Hematopoietic multipotent progenitor cell treated with erythropoietin and hydrocortisone succinate and interleukin-3 and kit ligand, for 6 days (in vitro differentiated cells): ENCODE measurements at places on chromosomes 3 and 15.

DNA sequence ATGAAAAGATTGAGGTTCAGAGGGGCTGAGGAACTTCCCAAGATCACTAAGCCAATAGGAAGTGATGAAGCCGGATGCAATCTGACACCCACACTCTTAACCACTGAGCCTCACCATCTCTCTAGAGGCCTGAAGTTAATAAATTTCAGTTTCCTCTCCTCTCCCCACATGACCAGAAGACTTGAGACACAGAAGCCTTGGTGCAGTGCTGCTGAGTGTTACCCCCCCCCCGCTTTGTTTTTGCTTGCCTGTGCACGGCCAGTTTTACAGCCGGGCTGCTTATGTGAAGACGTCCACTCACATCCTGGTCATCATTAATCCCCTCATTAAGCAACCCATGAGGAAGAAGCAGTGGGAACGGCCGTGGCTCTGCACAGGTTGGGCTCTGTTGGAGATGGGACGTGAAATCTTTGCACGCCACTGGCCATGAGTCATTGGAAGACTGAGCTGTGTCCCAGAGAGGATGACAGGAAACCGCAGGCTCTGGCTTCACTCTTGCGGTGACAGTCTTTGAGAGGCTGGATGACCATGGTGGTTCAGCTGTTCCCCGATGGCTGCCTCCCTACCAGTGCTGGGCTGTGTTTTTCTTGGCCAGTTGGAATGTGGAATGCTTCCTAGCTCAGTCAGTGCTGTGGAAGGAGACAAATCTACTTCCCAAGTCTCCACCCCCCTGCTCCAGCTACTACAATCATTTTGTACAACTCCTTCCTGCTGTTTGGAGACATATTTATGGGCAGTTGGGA, 232.6 kb upstream of the LRTM1 start:
- DNase-seq: no peak

DNA sequence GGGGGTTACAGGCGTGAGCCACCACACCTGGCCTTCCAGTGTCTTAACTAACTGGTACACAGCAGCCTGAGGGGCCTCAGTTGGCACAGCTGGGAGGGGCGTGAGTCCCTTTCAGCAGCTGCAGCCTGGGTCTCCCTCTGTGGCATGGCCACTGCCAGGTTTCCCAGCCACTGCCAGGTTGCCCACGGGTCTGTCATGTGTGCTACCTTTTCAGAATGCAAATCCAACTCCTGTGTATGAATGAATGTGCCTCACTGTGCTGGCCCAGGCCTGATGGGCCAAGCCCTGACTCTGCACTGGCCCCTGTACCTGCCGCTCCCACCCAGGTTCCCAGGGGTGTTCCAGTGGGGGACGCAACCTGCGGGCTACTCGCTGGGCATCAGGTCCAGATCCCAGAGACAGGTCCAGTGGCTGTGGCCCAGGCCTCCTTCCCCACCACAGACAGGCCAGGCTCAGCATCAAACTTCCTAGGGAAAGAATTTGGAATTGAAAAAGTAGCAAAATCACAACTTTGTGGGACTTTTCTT, 26.0 kb downstream of the WHAMM start:
- DNase-seq: no peak

DNA sequence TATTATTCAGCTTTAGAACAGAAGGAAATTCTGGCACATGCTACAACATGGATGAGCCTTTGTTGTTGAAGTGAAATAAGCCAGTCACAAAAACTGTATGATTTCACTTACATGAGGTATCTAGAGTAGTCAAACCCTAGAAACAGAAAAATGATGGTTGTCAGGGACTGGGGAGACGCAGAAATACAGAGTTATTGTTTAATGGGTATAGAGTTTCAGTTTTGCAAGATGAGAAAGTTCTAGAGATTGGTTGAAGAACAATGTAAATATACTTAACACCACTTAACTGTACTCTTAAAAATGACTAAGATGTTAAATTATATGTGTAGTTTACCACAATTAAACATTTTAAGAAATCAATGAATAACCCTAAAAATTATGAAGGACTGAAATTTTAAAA, 15.8 kb downstream of the SPTSSB start:
- no peak for DNase-seq

DNA sequence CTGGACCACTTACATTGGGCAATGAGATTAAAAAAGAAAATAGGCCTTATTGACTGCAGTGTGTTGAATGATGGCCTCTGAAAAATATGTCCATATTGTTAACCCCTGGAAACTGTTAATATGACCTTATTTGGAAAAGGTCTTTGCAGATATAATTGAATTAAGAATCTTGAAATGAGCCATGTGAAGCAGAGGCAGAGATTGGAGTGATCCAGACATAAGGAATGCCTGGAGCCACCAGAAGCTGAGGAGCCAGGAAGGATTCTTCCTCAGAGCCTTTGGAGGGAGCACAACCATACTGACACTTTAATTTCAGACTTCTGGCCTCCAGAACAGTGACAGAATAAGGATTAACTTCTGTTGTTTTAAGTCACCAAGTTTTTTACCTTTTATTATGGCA, 510.4 kb upstream of the AGTR1 start:
- DNase-seq: no peak

- DNase-seq: no peak
These were observed 29.5 kb downstream of the EFCC1 start for GRCh38 chr3:129030611-129031010.

DNA sequence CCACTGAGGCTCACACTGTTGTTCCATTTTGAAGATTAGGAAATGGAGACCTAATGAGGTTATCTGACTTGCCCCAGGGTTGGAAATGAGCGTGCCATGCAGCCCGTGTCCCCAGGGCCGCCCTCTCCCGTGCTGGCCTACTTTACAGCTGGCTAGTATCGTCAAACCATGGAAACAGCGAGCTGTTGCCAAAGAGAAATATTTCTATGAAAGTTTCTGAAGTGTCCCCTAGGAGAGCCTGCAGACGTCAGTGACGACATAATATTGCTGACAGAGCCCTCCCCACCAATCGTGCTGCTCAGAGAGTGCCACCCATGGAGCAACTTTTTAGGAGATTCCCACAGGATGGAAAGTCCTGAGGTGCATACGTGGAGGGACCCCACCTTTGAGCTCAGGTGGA, 11.2 kb upstream of the FAM174B start:
- no peak for DNase-seq

DNA sequence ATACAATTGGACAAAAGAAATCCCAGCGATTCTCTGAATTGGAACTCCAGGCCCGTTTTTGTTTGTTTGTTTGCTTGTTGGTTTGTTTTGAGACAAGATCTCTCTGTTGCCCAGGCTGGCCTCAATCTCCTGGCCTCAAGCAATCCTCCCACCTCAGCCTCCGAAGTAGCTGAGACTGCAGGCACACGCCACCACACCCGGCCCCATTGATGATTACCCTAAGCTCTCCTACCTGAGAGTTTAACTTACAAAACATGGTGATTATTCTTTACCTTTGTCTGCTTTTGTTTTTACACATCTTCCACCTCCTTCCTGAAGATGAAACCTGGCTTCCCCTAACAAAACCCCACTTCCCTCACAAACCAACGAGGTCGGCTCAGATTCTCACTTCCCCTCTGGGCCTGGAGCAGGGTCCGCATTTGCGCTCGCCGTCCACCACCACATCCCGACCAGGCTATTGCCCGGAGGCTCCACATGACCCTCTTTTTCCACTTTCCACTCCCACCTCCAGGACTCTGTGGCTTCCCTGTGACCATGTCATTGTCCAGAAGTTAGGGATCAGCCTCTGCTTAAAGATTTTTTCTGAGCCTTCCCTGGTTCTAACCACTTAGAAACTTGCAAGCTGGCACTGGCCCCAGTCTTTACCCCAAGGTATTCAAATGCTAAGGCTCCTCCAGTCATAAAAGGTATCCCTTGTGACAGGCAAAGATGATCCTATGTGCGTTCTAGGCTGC, 14.8 kb downstream of the KLHL6 start:
- DNase-seq: no peak

- DNase-seq: peak; percentile 5
These were observed 108.8 kb upstream of the HACD2 start for GRCh38 chr3:123693584-123694190.

- no peak for DNase-seq
These were observed 21.2 kb upstream of the CLK3 start for GRCh38 chr15:74594455-74594854.

DNA sequence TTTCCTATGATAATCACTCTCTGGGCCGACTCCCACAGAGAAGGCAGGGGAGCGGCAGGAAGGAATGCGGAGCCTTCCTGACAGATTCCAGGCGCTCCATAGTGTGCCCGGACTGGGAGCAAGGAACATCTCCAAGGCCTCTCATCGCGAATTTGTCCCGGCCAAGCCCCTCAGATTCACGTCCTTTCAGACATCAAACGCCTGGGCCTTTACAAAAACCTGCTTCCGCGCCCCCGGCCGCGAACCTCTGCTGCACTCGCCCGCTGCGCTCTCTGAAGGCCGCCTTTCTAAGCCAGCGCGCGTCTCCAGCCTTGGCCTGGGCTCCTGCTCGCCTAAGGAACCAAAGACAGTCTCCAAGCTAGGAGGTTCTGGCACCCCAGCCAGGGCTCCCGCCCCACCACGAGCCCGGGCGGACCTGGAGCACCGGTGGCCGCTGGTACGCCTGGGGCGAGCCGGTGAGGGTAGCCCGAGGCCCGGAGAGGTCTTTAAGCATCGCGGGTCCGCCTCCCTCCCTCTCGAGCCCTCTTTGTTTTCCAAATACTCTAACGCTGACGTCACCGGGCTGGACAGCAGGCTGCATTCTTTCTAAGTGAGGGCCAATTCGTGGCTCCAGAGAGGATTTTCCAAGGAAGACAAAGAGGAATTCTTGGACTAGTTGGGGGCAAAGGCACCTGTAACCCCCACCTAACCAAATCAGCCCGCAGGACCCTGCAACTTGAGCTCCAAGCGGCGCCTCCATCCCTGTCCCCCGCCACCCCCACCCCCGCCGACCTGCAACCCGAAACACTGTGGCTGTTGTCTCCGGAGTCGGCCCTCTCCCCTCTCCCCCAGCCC, 759 bp downstream of the AMOTL2 start:
- no peak for DNase-seq

DNA sequence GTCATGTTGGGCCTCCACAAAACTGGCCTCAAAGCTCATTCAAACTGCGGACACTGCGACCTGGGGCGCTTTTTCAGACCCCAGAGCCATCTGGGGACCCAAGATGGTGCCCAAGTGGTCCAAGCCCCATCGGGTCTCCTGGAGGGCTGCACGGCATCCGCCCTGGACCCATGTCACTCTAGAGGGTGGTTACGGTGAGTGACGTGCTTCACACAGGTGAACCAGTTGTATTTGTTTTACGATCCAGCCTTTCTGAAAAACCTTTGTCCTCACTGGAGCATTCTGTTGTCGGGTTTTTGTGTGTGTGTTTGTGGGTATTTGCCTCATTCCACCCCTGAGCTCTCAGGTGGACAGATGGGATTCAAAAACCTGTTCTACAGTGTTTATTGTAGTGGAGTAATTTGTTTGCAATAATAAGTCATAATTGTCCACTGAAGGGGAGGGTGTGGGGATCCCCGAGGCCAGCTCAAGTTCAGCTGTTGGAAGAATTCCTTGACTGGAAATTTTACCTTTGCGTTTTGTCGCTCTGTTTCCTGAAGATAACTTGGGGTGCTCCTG, 1.9 kb downstream of the SLC51A start:
- DNase-seq: no peak

GRCh38 chr3:194548346-194549321, 61.8 kb upstream of the ATP13A3 start:
- DNase-seq: no peak

GRCh38 chr3:117745516-117745915, 1035.9 kb downstream of the TUSC7 start:
- no peak for DNase-seq

DNA sequence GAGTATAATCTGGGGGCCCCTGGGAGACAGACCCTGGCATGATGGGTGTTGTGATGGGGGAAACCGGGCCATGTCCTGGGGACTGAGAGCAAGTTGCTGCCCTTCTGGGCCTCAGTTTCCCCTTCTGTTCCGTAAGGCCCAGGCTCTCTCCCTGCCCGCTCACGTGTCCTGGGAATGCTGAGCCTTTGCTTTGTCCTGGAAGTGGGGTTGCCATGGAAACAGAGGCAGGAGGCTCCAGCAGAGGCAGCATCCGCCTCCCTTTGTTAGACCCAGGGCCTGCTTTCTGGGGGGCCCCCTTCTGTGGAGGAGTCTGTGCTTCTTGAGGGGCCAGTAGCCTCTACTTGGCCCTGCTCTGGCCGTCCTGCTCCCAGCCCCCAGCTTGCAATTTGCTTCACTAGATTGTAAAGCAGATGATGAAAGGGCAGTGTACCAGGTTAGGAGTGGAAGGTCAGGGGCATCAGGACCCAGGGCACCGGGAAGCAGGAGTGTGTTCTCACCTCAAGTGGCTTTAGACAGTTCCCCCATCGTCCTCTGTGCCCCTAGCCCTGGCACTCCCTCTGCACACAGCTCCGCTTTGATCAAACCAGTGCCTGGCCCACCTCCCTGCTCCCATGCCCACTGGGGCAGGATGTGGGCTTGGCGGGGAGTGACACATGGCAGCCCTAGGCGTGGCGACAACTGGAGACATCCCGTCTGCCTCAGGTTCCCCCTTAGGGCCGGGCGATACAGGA, 105.6 kb downstream of the FBLN2 start:
- DNase-seq: no peak

DNA sequence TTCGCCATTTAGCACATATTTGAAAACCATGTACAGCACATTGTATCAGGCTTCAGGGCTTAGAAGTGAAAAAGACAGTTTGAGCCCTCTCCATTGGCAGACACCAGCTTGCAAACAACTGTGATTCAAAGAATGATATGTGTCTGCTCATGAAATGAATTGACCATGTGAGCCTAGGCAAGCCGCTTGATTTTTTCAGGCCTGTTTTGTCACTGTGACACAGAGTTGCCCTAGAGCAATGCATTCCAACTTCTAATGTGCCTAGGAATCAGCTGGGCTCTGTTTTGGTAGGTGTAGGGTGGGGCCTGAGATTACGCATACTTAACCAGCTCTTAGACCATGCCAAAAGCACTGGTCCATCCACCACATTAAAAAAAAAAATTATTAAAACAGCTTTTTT, 53.0 kb downstream of the ATP2C1 start:
- DNase-seq: no peak

DNA sequence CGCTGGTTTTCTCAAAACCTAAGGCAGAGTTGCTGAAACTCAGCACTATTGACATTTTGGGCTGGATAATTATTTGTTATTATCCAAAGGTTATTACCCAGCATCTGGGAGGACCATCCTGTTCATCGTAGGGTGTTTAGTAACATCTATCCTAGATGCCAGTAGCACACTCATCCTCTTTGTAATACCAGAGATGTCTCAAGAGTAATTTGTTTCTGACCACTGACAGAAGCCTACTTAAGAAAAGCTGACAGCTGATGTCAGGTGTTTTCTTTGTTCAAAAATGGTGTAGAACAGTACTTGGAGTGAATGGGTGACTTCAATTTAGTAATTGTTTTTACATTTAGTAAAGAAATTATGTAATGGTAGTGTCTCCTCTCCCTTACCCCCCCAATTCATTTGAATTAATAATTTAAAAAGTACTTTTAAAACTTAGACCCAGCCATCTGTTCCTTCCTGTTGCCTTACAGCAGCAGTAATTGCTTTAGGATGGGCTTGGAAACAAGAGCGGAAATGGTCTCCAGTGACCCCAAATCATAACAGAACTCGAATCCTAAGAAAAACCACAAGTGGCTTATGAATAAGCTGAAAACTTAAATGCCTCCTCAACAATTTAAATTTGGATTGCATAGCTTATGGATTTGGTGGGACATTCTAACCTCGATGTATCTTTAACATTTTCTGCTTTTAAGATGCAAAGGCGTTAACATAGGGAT, 105.4 kb downstream of the PTPRG start:
- DNase-seq: no peak

GRCh38 chr3:170021083-170021482, 16.7 kb upstream of the GPR160 start:
- peak; percentile 52 for DNase-seq

- no peak for DNase-seq
These were observed 247.9 kb downstream of the SATB1 start for GRCh38 chr3:18177271-18177670.
